ENCODE measurements at places on chromosomes 1 and 21.

DNA sequence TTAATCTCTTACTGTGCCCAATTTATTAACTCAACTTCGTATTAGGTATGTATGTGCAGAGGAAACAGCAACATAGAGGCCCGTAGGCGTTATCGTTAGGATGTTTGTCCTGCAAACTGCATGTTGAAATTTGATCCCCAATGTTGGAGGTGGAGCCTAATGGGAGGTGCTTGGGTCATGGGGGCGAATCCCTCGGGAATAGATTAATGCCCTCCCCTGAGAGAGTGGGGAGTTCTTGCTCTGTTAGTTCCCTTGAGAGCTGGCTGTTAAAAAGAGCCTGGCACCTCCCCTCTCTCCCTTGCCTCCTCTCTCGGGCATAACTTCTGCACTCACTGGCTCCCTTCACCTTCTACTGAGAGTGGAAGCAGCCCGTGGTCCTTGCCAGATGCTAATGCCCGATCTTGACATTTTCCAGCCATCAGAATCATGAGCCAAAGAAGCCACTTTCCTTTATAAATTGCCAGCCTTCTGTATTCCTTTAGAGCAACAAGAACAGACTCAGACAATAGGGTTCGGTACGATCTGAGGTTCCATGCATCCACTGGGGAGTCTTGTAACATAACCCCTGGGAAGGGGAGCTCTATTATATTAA is 149.0 kb upstream of the RAB4A start:
- peaks cover 4% of the 10 kb centered on the region for H3K27me3 ChIP-seq
- H3K36me3 ChIP-seq = peaks cover 3% of the 10 kb centered on the region
- no peak overlapping the region for H3K4me3 ChIP-seq
- no peak overlapping the region for H3K27ac ChIP-seq
- peaks cover 11% of the 10 kb centered on the region for H3K4me1 ChIP-seq
- DNase-seq = no peak

DNA sequence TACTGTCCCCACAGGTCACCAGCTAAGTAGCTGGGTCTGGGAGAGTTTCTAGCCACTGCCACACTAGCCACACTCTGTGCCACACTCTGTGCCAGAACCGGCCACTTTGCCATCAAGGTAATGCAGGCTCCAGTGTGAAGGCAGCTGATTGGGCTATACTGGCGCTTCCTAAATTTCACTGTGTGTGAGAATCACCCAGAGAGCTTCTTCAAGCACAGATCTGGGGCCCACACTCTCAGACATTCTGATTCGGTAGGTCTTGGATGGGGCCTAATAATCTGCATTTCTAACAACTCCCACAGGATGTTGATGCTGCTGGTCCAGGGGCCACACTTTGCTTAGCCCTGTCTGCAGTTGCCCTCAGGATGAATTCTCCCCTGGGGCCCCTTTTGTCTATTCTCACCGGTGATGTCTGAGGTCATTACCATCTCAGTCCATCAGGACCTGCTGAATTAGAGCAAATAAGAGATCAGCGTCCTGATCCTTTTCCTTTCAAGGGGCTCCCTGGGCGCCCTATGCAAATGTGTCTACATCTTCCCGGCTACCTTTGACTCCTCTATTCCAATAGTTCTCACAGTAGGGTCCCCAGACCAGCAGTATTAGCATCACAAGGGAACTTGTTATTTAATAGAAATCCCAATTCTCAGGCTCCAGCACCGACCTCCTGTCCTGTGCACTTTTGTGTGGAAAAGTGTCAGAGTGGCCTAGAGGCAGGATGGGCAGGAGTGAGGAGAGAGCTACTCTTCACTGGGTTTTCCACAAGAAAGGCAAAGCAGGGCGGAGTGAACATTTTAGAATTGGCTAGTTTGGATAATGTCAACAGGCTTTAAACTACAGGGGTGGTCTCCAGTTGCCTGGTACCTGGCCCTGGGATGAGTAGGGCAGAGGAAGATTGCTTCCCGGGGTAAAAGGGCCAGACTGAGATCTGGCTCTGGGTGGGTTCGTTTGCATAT is 24.7 kb upstream of the LRRN2 start:
- H3K4me1 ChIP-seq = peaks cover 4% of the 10 kb centered on the region
- peaks cover 73% of the 10 kb centered on the region for H3K27me3 ChIP-seq
- no peak for DNase-seq

DNA sequence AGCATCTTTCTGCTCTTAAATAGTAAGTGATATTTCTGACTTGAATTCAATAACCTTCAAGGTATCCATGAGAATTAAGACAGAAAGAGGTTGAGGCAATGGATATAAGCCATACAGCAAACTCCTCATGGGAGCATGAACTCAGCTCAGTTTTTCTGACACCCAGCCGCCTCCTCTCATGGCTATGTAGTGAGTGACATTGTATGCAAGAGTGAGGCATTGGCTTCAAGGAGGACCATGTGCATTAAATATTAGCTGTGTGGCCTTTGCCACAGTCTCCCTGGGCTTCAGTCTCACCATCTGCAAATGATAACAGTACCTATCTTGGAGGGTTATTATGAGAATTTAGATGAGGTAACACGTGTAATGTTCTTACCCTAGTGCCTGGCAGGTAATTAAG is 23.4 kb downstream of the NIBAN1 start:
- H3K4me1 ChIP-seq = peaks cover 39% of the 10 kb centered on the region
- H3K27ac ChIP-seq = peak overlapping the region; percentile 27
- H3K4me3 ChIP-seq = no peak overlapping the region

DNA sequence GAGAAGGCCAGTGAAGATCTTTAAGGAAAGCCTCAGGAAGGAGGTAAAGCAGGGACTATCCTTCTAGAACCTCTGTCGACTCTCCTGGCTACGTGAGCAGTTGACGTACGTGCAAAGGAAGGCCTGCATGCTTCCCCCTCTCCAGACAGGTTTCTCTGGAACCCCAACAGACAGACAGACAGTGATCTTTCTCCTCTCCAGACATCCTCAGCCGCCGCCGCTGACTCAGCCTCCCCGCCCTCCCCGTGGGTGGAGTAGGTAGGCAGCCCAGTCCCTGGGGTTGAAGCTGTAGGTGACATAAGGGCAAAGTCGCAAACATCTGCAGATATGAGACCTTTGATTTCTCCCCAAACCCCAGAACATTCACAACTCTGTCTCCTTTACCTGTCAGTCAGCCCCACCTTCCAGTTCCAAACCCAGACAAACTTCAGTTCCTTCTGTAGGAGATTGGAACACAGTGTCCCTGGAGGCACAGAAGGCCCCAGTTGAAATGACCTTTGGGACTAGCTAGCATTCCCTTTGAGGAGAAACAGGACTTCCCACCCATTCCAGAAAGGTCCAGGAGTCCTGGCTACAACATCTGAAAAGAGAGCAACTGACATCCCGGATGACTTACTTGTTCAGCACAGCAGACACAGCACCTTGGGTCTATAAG is 146.0 kb upstream of the JUN start:
- H3K4me3 ChIP-seq = no peak overlapping the region
- peaks cover 35% of the 10 kb centered on the region for H3K4me1 ChIP-seq
- peaks cover 4% of the 10 kb centered on the region for H3K36me3 ChIP-seq
- H3K27ac ChIP-seq = no peak overlapping the region
- peaks cover 28% of the 10 kb centered on the region for H3K27me3 ChIP-seq

DNA sequence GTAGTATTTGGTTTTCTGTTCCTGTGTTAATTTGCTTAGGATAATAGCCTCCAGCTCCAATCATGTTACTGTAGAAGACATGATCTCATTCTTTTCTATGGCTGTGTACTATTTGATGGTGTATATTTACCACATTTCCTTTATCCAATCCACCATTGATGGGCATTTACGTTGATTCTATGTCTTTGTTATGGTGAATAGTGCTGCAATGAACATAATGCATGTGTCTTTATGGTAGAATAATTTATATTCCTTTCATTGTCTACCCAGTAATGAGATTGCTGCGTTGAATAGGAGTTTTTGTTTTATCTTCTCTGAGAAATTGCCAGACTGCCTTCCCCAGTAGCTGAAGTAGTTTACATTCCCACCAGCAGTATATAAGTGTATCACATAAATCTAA is 538.8 kb downstream of the LRRIQ3 start:
- no peak overlapping the region for H3K4me3 ChIP-seq
- H3K36me3 ChIP-seq = no peaks in the 10 kb centered on the region
- H3K27ac ChIP-seq = no peak overlapping the region
- no peaks in the 10 kb centered on the region for H3K4me1 ChIP-seq
- DNase-seq = no peak

GRCh38 chr1:41783189-41783639 is 135.5 kb downstream of the HIVEP3 start:
- no peak for DNase-seq
- H3K27me3 ChIP-seq = no peaks in the 10 kb centered on the region
- no peak overlapping the region for H3K27ac ChIP-seq
- H3K36me3 ChIP-seq = peaks cover 2% of the 10 kb centered on the region
- H3K4me3 ChIP-seq = no peak overlapping the region

- H3K4me1 ChIP-seq = peaks cover 8% of the 10 kb centered on the region
- no peak overlapping the region for H3K4me3 ChIP-seq
- H3K36me3 ChIP-seq = no peaks in the 10 kb centered on the region
- H3K27ac ChIP-seq = no peak overlapping the region
These were observed 36.9 kb downstream of the FBXO2 start for GRCh38 chr1:11617314-11617713.

- H3K4me1 ChIP-seq = peaks cover 43% of the 10 kb centered on the region
- H3K4me3 ChIP-seq = no peak overlapping the region
- peaks cover 4% of the 10 kb centered on the region for H3K36me3 ChIP-seq
- no peak overlapping the region for H3K27ac ChIP-seq
These were observed 3.1 kb downstream of the PADI1 start for GRCh38 chr1:17207966-17208418.

- no peak overlapping the region for H3K27ac ChIP-seq
- no peak for DNase-seq
- no peaks in the 10 kb centered on the region for H3K4me1 ChIP-seq
- peaks cover 2% of the 10 kb centered on the region for H3K36me3 ChIP-seq
- H3K4me3 ChIP-seq = no peak overlapping the region
- H3K27me3 ChIP-seq = peaks cover 62% of the 10 kb centered on the region
These were observed 143.9 kb downstream of the KAZN start for GRCh38 chr1:14742181-14742980.

GRCh38 chr1:87369736-87370478 is 41.2 kb downstream of the LMO4 start:
- H3K36me3 ChIP-seq = peaks cover 2% of the 10 kb centered on the region
- H3K4me1 ChIP-seq = no peaks in the 10 kb centered on the region
- no peak overlapping the region for H3K4me3 ChIP-seq

- H3K27ac ChIP-seq = no peak overlapping the region
- no peak for DNase-seq
- no peaks in the 10 kb centered on the region for H3K4me1 ChIP-seq
- peaks cover 46% of the 10 kb centered on the region for H3K27me3 ChIP-seq
- no peak overlapping the region for H3K4me3 ChIP-seq
- no peaks in the 10 kb centered on the region for H3K36me3 ChIP-seq
These were observed 513.0 kb downstream of the PTPRU start for GRCh38 chr1:29749024-29749945.

- H3K36me3 ChIP-seq = no peaks in the 10 kb centered on the region
- H3K4me3 ChIP-seq = no peak overlapping the region
- H3K27me3 ChIP-seq = no peaks in the 10 kb centered on the region
- H3K27ac ChIP-seq = no peak overlapping the region
- no peak for DNase-seq
These were observed 18.6 kb upstream of the TMEM52 start for GRCh38 chr1:1937549-1938275.

DNA sequence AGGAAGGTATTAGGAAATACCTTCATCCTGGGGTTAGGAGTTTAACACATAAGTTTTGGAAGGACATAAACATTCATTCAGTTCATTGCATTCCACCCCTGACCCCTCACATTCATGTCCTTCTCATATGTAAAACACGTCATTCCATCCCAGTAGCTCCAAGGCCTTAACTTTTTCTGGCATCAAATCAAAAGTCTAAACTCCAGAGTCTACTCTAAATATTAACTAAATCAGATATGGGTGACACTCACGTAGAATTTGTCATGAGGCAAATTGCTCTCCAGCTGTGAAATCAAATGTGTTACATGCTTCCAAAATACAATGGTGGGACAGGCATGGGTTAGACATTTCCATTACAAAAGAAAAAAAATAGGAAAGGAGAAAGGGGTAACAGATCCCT is 298.2 kb upstream of the LRRC7 start:
- no peaks in the 10 kb centered on the region for H3K4me1 ChIP-seq
- no peak overlapping the region for H3K4me3 ChIP-seq
- no peak for DNase-seq
- H3K27me3 ChIP-seq = no peaks in the 10 kb centered on the region
- H3K36me3 ChIP-seq = no peaks in the 10 kb centered on the region
- H3K27ac ChIP-seq = no peak overlapping the region

- H3K4me1 ChIP-seq = peaks cover 3% of the 10 kb centered on the region
- H3K36me3 ChIP-seq = no peaks in the 10 kb centered on the region
- H3K4me3 ChIP-seq = no peak overlapping the region
- no peak for DNase-seq
- no peaks in the 10 kb centered on the region for H3K27me3 ChIP-seq
These were observed 474.0 kb downstream of the LTN1 start for GRCh38 chr21:28518630-28519029.

- H3K4me3 ChIP-seq = no peak overlapping the region
- no peak overlapping the region for H3K27ac ChIP-seq
- no peak for DNase-seq
- peaks cover 20% of the 10 kb centered on the region for H3K4me1 ChIP-seq
- peaks cover 76% of the 10 kb centered on the region for H3K27me3 ChIP-seq
These were observed 6.8 kb upstream of the PEAR1 start for GRCh38 chr1:156886583-156887281.

DNA sequence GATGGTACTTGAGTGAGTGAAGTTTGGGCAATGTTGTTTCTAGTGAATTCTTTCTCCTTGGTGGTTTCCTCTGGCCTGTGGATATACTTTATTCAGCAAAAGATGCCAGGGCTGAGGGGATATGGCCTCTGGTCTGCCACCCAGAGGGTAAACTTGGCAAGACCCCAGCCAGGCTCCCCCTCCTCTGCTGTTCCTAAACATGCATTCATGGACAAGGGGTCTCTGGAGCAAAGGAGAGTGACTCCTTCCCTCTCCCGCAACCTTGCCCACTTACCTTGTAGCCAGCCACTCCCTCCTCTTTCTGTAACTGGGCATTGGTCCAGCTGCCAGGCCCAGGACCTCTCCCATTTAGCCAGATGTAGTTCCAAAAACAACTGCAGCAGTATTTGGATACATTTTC is 43.8 kb downstream of the RUNX3 start:
- peak overlapping the region; percentile 4 for H3K27ac ChIP-seq

DNA sequence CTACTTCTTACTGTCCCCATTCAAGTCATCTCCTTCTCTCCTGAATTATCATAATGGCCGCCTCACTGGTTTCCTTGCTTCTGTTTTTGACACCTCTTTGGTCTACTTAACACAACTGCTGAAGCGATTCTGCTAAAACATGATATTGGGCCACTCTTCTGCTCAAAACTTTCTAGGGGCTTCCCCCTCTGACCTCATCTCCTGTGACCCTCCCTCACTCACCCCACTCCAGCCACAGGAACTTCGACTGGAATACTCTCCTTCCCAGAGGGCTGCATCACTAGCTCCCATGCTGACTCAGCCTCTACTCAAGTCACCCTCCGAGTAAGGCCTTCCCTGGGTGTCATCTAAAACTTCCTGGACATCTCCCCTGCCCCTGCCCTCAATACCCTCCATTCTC is 35.7 kb downstream of the NRIP1 start:
- no peaks in the 10 kb centered on the region for H3K36me3 ChIP-seq
- H3K27me3 ChIP-seq = no peaks in the 10 kb centered on the region
- H3K4me3 ChIP-seq = no peak overlapping the region
- no peak overlapping the region for H3K27ac ChIP-seq
- DNase-seq = no peak
- H3K4me1 ChIP-seq = peaks cover 13% of the 10 kb centered on the region
